AG09309 (cell line): ENCODE measurements at places on chromosomes 2 and 18.
A peak's percentile ranks its signal among the peaks of the same experiment; 100 is the strongest.

DNA sequence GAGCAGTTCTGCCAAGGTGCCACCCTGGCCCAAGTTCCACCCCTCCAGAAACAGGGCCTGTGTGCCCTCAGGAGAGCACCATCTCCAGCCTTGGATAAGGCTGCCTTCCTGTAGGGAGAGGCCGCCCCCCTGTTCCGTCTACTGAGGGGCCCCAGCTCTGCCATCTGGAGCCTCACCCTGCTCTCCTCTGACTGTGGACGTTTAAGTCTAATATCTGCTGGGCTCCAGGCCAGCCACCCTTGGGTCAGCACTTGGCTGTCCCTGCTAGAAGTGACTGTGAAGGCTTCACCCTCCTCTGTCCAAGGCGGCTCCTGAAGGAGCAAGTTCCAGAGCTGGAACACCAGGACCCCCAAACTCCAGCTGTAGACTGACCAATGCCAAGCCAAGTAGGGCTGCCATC is 26.3 kb downstream of the RHOB start:
- no peak for DNase-seq

DNA sequence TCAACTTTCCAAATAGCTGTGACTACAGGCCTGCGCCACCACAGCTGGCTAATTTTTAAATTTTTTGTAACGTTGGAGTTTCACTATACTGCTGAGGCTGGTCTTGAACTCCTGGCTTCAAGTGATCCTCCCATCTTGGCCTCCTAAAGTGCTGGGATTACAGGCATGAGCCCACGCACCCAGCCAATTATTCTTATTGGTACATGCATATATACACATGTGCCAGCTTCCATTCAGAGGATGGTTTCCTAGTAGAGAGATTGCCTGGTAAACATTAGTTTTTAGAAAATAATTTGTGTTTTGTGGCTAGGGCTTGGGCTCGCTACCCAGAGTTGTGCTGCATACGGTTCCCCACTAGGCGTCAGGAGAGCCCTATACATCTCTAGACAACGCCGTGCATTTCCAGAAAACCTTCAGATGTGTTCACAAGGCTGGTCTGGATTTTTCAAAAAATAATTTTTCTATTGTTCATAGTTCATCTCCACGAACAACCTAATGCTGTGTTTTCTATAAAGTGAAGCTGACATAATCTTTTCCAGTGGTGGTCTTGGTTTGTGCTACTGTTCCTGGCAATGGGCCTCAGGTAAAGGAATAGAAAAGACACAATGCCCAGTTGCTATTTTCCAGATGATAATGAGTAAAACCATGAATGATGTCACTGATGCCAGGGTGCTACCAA is 14.6 kb upstream of the AFG3L2 start:
- DNase-seq = no peak

GRCh38 chr2:164624316-164624715 is 3.0 kb upstream of the GRB14 start:
- no peak for DNase-seq

- no peak for DNase-seq
These were observed 66.5 kb downstream of the SLC40A1 start for GRCh38 chr2:189514104-189514503.

GRCh38 chr2:132911726-132912724 is 242.0 kb upstream of the LYPD1 start:
- DNase-seq = no peak

DNA sequence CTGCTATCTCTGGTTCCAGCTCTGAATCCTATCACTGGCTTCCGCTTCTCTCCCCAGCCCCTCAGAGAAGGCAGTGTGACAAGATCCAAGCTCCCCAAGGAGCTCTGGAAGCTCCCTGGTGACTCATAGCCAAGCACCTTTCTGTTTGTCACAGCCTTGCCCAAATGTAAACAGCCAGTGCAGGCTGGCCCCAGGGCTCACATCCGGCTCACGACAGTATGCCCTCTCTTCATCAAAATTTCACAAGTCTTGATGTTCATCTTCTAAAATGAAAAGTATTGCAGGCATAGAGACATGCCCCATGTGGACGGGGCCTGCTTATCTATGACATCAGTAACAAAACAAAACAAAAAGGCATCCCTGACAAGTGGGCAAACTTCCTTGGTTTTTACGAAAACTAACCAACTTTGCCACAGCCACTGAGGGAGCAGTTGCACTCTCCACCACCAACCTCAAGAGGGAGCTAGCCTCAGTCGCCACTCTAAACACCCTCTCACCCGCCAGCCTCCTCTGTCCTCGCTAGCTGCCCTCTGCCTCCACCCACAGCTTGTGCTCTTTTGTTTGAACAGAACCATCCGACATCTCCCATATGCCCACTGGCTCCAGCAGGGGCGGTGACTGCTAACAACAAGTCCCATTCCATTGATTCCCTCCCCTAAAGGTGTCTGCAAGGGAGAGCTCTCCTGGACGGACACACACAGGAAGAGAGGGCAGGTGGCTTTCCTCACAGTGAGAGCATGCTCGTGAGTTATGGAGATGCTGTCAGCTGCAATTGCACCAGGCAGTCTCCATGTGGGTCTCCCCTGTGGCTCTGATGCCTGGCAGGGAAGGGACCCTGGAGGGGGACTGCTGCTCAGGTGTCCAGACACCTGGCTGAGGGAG is 71.0 kb upstream of the DAPL1 start:
- no peak for DNase-seq

- DNase-seq = peak; percentile 86
These were observed 129.6 kb upstream of the SLC1A4 start for GRCh38 chr2:64859312-64860212.

DNA sequence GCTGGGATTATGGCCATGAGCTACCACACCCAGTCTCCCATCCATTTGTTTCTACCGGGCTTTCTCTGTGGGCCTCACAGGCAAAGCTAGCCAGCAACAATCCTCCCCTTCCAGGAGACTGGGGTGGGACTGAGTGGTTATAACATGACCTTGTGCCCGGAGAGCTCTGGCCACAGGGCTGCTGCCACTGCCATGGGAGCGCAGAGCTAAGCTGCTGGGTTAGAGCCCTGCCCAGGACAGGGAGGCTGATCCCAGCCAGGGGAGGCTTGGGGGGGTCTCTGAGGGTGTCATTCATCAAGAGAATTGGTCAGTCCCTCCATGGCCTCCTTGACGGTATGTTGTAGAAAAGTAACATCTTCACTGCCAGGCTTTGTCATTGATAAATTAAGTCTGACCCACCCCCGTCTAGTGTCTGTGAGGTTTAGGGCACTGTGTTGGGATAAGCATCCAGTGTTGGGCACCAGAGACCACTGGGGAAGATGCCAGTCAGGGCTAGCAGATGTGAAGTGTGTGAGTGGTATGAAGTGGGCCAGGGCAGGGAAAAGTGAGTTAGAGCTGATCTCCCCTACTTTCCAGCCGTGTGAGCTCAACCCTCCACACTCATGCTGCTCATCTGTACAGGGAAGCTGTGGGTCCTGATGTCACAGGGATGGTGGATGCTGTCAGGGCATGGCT is 368.4 kb upstream of the HS6ST1 start:
- DNase-seq = no peak

GRCh38 chr2:62727259-62727867 is 21.9 kb downstream of the EHBP1 start:
- DNase-seq = no peak

GRCh38 chr2:235996419-235996818 is 171.8 kb downstream of the GBX2 start:
- no peak for DNase-seq

GRCh38 chr2:74511104-74511989 is 2.9 kb upstream of the TLX2 start:
- DNase-seq = no peak

DNA sequence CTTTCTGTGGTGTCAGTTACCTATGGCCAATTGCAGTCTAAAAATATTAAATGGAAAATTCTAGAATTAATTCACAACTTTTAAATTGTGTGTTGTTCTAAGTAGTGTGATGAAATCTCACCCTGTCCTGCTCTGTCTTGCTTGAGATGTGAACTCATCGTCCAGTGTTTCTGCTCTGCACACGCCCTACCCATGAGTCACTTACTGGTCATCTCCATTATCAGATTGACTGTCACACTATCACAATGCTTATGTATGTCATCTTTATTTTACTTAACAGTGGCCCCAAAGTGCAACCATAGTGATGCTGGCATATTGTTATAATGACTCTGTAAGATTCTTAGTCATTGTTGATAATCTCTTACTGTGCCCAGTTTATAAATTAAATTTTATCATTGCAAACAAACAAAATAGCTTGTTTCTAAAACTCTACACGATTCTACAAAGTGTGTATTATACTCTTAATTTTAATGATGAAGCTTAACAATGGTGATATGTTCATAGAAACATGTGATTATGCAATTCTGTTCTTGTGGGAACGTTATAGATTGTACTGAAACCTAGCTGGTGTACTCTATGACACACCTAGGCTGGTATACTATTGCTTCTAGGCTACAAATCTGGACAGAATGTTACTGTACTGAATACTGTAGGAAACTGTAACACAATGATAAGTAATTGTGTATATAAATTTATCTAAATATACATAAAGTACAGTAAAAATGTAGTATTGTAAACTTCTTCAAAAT is 1086.8 kb upstream of the PIK3C3 start:
- no peak for DNase-seq

- no peak for DNase-seq
These were observed 127.3 kb upstream of the NYAP2 start for GRCh38 chr2:225272173-225272572.

- no peak for DNase-seq
These were observed 123.1 kb downstream of the CACNB4 start for GRCh38 chr2:151975460-151976414.

DNA sequence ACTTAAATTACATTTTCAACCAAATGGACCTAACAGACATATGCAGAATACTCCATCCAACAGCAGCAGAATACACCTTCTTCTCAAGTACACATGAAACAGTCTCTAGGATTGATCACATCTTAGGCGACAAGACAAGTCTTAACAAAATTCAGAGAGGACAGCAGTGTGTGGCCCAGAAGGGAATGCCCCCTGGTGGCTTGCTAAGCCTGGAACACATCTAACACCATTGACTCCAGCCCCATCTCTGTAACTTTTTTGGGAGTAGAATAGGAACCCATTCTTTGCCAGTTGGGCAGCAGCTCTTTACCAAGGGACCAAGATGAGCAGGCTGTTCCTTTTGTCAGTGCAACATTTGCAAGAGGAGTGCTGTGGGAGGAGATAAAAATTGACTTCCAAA is 249.9 kb downstream of the PLCL1 start:
- DNase-seq = no peak
